Stimulated activated CD8-positive, alpha-beta memory T cell treated with anti-CD3 and anti-CD28 coated beads, Interleukin-4, amount 100 ng/mL, for 4 hours (primary cell): ENCODE measurements at places on chromosomes 5 and 9.

- DNase-seq, result no peak
These were observed 1104.8 kb upstream of the C9orf72 start for GRCh38 chr9:28678097-28678496.

DNA sequence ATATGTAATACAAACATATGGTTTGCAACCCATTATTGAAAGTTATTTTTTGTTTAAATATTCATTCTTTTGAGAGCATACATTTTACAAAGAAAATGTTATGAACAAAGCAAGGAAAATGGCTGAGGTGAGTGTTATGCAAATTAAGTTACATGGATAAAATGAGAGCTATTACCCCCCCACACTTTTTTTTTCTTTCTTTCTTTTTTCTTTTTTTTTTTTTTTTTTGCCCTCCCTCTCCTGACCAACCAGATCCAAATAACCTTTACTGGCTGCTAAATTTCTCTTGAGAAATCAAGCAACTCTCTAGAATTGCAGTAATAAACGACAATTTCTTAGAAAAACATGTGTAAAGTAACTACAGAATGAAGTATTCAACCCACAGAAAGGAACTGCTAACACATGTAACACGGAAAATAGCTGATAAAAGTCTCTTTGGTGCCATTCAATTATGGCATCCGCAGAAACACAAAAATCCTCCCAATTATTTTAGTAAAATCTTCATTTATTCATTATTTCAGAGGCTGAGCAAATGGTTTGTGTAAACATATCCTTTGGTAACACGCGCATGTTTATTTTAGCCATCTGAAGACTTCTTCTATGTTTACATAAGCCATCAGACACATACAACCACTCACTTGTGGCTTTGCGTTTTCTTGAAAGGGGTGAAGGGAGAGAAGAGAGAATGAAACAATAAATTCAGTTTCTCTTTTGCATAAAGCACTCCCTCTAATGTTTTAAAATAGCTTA is 216.1 kb downstream of the NFIB start:
- no peak for DNase-seq

- no peak for DNase-seq
These were observed 44.7 kb downstream of the GKAP1 start for GRCh38 chr9:83772860-83773259.

DNA sequence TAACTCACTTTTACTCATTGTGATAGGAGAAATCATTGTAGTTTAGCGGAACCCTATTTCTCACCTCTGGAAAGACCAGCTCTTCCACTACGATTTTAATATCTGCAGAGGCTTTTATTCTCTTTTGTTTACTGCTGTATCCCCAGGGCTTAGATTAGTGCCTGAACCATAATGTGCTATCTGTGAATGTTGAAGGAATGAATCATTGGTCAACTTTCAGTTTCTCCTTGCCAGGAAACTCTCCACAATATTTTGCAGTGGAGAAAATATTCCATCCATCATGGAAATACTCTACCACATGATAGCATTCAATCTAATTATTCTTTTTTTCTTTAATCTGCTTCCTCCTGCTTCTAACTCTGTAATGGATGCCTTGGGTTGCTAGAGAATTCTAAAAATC is 263.5 kb upstream of the PTPRD start:
- DNase-seq, result no peak

DNA sequence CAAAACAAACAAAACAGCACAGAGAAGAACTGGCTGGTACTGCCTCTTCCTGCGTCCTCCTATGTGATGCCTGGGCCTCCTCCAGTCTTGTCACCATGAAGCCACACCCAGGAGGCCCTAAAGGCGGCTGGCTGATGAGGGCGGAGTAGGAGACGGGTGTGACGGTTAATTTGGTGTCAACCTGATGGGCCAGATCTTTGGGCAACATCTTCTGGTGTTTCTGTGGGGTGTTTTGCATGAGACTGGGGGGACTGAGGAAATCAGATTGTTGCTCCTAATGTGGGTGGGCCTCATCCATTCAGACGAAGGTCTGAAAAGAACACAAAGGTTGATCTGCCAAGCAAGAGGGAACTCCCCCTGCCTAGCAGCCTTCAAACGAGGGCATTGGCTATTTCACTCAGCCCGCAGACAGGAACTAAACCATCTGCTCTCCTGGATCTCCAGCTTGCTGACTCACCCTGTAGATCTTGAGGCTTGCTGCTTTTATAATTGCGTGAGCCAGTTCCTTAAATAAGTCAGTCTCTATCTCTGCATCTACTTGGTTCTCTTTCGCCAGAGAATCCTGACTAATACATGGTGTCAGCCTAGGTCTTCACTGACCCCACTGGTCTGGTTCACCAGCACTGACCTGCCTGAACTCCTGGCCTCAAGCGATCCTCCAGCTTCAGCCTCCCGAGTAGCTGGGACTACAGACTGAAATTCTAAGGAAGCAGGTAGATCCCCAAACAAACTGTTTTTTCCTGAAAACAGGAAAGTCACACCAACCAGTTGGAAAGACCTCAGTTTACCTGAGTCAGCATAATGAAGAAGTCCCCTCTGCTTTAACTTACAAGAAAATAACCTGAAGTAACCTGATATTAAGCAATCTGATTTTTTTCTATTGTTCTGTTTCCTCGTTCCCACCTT is 12.8 kb upstream of the ZFP62 start:
- DNase-seq, result no peak

DNA sequence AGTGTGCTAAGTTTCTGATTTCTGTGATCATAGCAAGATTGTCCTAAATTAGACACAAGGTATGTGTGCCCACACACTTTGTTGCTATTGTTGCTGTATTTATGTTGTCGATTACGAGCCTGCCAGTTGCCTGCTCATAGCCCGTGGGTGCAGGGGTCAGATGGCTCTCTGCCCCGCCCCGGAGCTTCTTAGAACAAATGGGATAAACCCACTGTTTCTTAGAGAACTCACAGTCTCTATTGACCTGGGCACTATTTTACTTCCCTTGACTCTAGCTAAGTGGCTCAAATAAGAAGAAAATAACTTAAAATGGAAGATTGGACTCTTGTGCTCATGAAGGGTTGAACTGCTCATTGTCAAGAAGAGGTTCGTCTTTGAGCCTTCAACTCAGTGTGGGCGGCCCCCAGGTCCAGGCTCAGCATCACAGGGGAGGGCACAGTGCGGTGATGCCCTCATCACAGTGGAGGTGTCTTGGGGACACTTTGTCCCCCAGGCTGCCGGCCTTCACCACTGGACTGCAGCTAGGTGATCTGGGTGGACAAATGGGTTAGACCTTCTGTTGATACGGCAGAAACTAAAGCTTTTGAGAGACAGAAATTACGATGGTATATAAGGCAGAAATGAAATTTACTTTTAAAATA is 155.5 kb downstream of the TENT4A start:
- no peak for DNase-seq

DNA sequence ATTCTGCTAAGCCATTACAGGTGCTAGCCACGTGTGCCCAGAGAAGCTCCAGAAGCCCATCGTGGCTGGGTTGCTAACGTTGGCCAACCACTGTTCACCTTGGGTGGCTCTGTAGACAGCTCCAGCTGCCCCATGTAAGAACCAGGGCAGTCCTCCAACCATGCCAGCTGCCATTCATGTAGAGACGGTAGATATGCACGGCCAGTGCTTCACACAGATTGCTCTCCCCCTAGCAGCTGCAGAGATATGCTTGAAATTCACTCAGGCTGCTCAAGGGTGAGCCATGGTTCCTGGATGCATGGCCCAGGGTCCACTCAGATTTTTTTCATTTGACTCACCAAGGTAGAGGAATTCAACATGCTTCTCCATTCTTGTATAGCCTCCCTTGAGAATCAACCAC is 31.0 kb downstream of the GADD45G start:
- no peak for DNase-seq

GRCh38 chr5:159155960-159156359 is 53.4 kb downstream of the RNF145 start:
- no peak for DNase-seq

- DNase-seq, result no peak
These were observed 98.7 kb downstream of the TLE4 start for GRCh38 chr9:79670269-79670961.

- no peak for DNase-seq
These were observed 14.0 kb downstream of the GRHPR start for GRCh38 chr9:37436540-37436939.

GRCh38 chr9:36991516-36992134 is 42.4 kb downstream of the PAX5 start:
- no peak for DNase-seq

- DNase-seq, result no peak
These were observed 168.1 kb downstream of the NR3C1 start for GRCh38 chr5:143235423-143235822.

GRCh38 chr5:89697581-89697980 is 712.0 kb downstream of the CETN3 start:
- DNase-seq, result no peak

DNA sequence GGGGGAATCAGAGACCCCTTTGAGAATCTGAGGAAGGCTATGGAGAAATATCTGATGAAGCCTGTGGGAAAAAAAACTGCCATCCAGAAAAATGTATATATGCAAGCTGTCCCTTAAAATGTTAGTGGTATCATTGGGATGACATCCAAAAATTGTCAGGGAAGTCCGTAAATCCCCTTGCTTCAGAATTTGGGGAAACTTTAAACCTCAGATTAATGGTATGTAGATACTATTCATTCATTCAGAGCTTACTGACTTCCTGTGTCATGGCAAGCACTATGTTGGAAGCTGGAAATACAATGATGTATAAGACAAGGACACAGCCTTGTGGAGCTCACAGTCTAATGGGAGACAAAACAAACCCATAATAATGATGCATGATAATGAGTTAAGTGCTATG is 10.9 kb upstream of the MOB3B start:
- no peak for DNase-seq

- DNase-seq, result no peak
These were observed 462.2 kb upstream of the PTGER4 start for GRCh38 chr5:40217553-40217952.
